ENCODE measurements at places on chromosomes 5 and 9.

DNA sequence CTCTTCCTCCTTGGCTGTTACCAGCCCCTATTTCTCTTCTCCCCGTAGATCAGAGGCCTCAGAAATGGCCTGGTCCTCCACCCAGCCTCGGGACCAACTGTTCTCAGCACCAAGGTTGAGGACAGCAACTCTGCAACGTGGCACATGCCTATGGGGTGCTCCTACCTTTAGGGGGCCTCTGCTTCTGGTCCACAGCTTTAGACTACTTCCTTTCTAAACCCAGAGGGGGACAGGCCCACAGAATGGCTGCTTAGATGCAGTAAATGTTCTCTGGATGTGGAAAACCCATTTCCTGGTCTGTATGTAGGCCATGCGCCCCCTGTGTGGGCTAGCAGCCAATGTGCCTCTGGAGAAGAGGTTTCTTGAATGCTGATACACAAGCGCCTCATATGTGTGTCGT is 68.4 kb downstream of the NRG2 start:
- no peak for DNase-seq

DNA sequence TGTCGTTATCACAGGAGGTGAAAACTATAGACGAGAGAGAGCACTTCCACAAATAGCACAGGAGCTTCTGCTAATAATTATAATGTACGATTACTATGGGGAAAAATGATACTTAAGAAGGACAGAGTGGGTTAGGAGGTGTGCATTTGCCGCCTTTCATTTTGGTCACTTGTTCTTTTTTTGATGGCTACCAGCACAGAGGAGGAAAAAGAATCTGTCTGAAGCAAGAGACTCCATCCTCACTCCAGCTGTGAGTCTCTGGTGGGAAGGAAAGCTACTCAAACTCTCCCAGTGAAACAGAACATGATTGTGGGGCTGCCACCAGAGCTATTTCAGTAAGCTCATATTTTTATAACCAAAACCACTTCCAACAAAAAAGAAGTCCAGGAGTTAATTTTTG is 270.4 kb upstream of the TMEM161B start:
- DNase-seq = no peak

- DNase-seq = no peak
Observed at GRCh38 chr9:16262477-16263261, 607.8 kb downstream of the BNC2 start.

GRCh38 chr9:23736293-23736692 is 89.7 kb downstream of the ELAVL2 start:
- DNase-seq = no peak

GRCh38 chr5:6861667-6862066 is 148.4 kb downstream of the TENT4A start:
- DNase-seq = no peak
